Activated naive CD8-positive, alpha-beta T cell treated with anti-CD3 and anti-CD28 coated beads, Interleukin-2, amount 50 U/mL, for 24 hours (primary cell): ENCODE measurements at places on chromosomes 6 and 20.

- no peaks in the 10 kb centered on the region for H3K4me1 ChIP-seq
- DNase-seq: peak; percentile 15
- no peak overlapping the region for H3K4me3 ChIP-seq
- no peaks in the 10 kb centered on the region for H3K36me3 ChIP-seq
Observed at GRCh38 chr20:11676630-11677287, 240.9 kb upstream of the BTBD3 start.

GRCh38 chr6:158605266-158605878 is 39.2 kb downstream of the DYNLT1 start:
- peak overlapping the region; percentile 42 for H3K27ac ChIP-seq
- H3K36me3 ChIP-seq: peaks cover 32% of the 10 kb centered on the region
- H3K27me3 ChIP-seq: no peaks in the 10 kb centered on the region
- no peaks in the 10 kb centered on the region for H3K4me1 ChIP-seq
- no peak overlapping the region for H3K4me3 ChIP-seq

GRCh38 chr6:74645108-74645849 is 560.6 kb downstream of the COL12A1 start:
- DNase-seq: no peak
- H3K27ac ChIP-seq: no peak overlapping the region
- no peaks in the 10 kb centered on the region for H3K4me1 ChIP-seq

- H3K4me1 ChIP-seq: no peaks in the 10 kb centered on the region
- DNase-seq: no peak
- H3K4me3 ChIP-seq: no peak overlapping the region
- H3K36me3 ChIP-seq: no peaks in the 10 kb centered on the region
- H3K27me3 ChIP-seq: peaks cover 5% of the 10 kb centered on the region
Observed at GRCh38 chr6:85252552-85252951, 197.3 kb upstream of the NT5E start.

DNA sequence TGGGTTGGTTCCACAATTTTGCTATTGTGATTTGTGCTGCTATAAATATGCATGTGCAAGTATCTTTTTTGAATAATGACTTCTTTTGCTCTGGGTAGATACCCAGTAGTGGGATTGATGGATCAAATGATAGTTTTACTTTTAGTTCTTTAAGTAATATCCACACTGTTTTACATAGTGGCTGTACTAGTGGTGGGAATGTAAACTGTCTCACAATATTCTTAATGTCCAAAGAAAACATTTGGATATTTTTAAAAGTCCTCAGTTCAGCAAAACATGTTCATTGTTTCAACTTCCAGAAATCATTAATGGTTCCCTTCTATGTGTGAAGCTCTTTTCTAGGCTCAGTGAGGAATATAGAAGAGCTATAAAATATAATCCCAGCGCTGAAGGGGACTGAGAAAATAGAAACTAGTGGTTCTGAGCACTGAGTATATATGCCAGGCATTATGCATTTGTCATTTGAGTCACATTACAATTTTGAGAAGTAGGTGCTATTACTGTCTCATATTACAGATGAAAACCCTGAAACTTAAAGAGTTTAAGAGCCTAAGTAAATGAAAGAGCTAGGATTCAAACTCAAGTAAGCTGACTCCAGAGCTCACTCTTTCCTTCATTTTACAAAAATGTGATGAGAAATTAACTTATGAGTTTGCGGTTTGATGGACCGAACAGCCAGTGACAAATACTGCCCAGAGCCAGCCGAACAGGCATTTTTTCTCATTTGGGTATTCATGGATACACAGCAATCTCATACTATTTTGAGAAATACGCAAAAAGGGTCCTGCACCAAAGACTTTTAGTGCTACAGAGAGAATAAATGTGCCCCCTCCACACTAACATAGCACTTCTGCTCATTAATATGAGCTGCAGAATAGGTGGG is 250.1 kb downstream of the TBX18 start:
- H3K4me3 ChIP-seq: no peak overlapping the region
- no peak overlapping the region for H3K27ac ChIP-seq
- H3K36me3 ChIP-seq: no peaks in the 10 kb centered on the region
- H3K4me1 ChIP-seq: no peaks in the 10 kb centered on the region

GRCh38 chr6:102525336-102525735 is 1131.8 kb downstream of the GRIK2 start:
- DNase-seq: no peak
- H3K4me3 ChIP-seq: no peak overlapping the region
- H3K27me3 ChIP-seq: no peaks in the 10 kb centered on the region
- H3K4me1 ChIP-seq: no peaks in the 10 kb centered on the region

DNA sequence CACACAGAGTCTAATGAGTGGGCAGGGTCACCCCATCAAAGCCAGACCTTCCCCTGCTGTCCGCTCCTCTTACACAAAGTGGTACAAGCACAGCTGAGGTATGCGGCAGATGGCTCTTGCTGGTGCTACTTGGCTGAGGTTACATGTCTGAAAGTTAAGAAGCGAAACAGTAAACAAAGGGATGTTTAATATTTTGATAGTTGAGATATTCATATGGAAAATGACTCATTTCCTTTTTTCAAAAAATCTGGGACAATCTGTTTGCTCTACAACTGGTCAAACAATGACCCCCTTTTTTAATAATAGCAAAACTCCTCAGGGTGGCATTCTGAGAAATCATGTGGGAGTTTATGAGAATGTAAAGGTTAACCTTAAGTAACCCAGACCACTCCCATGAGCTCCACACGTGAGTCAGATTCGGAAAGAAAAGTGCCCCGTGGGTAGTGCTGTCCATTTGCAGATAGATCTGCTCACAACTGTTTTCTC is 245.3 kb downstream of the TBXT start:
- DNase-seq: no peak
- H3K4me3 ChIP-seq: no peak overlapping the region
- H3K36me3 ChIP-seq: no peaks in the 10 kb centered on the region
- peaks cover 14% of the 10 kb centered on the region for H3K27me3 ChIP-seq
- no peak overlapping the region for H3K27ac ChIP-seq
- H3K4me1 ChIP-seq: no peaks in the 10 kb centered on the region

- H3K4me3 ChIP-seq: no peak overlapping the region
- no peaks in the 10 kb centered on the region for H3K4me1 ChIP-seq
- DNase-seq: no peak
Observed at GRCh38 chr6:5219011-5219691, 41.6 kb downstream of the LYRM4 start.

GRCh38 chr6:153117986-153118879 is 12.8 kb downstream of the RGS17 start:
- H3K4me1 ChIP-seq: no peaks in the 10 kb centered on the region
- H3K36me3 ChIP-seq: no peaks in the 10 kb centered on the region
- no peak overlapping the region for H3K4me3 ChIP-seq
- no peak overlapping the region for H3K27ac ChIP-seq
